CD4-positive, alpha-beta T cell treated with Interleukin-2 at 100 ng/mL for 4 hours (primary cell): ENCODE measurements at places on chromosomes 5 and 9.
A peak's percentile ranks its signal among the peaks of the same experiment; 100 is the strongest.

GRCh38 chr5:124738681-124739633 is 7.5 kb downstream of the ZNF608 start:
- DNase-seq, result no peak

- DNase-seq, result no peak
Measured at GRCh38 chr5:169803077-169803981, 166.3 kb downstream of the DOCK2 start.

DNA sequence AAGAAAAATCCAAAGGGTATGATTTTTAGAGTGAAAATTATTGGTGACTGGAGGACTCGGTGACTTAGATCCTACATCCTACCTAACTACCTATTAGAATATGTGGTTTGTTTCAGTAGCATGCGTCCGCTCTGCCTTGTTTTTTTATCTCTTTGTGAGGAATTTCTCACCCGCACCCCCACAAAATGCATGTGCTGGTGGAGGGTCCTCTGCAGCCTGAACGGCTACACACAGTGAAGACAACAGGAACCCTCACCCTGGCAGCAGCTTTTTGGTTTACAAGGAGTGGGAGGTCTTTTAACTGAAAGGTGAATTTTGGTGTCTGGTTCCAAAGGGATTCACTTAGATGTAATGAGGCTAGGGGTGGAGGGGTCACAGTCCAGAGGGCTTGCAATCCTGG is 115.5 kb downstream of the GNA14 start:
- DNase-seq, result no peak

DNA sequence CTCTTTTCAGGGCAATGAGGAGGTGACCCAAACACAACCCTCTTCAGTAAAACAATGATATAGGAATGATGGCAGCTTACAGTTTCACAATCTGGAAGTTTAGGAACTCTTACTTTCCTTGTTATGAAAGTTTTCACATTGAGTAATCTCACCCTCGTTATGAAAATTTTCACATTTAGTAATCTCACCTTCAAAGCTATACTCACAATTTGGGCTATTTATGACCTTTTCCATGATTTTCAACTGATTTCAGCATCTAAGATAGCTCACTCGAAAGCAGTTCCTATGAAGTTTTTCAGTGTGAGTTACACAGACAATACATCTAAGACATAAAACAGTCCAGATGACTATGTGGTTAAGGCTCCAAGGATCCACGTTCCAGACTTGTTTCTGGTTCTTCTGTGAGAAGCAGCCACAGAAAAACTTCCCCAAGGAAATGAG is 57.1 kb downstream of the FOXD1 start:
- DNase-seq, result no peak

GRCh38 chr5:107502676-107503060 is 168.1 kb downstream of the EFNA5 start:
- DNase-seq, result no peak

GRCh38 chr5:74250304-74251102 is 390.0 kb downstream of the ENC1 start:
- DNase-seq, result no peak

DNA sequence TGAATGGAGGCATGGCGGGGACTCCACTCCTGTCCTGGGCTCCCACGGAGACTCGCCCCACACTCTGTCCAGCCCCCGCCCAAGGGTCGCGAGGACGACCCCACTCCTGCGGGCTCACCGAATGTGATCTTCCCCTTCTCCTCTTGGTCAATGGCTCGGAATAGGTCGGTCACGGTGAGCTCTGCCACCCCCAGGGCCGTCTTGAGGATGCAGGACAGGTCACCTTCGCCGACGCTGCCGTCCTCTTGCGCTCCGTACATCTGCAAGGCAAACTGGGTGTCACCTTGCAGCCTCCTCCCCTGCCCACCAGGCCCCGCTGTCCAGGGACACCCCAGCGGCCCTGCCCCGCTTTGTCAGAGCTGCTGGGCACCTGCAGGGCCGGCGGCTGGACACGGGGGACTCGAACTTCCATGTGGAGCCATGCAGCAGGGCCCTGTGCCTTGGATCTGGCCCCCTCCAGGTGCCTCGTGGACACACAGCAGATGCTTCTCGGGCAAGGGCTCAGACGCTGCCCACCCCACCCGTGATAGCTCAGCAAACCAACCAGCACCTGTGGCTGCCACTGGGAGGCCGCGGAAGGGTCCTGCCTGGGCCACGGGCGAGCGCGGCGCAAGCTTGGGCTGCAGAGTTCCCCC is 21.5 kb upstream of the SLC6A3 start:
- DNase-seq, result no peak

DNA sequence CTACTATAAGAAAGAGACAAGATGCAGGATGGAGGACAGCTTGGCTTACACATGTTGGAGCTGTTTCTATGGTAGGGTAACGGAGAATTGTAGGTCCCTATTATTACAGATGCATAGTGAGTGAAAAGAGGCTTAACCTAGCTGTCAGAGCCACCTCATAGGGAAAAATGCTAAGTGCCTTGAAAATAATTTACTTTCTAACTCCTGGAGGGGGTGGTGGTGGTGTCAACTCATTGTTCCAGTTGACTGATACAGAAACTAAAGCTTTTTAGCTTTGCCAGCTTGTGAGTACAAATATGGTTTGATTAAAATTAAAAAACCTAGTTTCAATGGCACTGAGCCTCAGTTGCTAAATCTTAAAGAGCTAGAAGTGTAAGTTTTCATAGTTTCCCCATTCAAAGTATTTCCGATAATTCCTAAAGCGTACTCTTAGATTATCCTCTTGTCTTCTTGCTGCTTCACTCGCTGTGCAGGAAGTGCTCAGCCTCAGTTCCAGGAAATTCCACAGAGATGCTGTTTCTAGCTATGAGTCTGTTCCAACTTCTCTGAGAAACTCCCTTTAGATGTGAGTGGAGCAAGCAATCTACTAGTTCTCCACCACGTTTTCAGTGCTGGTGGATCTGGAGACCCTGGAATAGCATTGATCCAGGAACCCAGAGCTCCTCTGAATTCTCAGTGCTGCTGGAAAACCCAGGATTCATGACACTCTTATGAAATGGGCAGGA is 265.2 kb downstream of the DMAC1 start:
- DNase-seq, result no peak

DNA sequence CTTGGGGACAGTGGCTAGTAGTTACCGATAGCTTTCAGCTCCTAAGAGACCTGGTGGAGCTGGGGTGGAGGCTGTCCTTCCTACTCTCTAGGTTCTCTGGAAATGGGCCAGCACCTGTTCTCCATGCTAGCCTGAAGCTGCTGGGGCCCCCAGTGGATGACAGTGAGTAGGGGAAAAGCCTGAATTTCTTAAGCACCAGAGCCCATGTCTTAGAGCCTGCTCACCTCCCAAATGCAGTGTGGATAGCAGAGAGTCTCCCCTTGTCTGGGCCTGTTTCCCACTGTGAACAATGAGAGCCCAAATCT is 105.8 kb downstream of the DAB2IP start:
- no peak for DNase-seq

- no peak for DNase-seq
Measured at GRCh38 chr5:124403281-124403680, 343.2 kb downstream of the ZNF608 start.

DNA sequence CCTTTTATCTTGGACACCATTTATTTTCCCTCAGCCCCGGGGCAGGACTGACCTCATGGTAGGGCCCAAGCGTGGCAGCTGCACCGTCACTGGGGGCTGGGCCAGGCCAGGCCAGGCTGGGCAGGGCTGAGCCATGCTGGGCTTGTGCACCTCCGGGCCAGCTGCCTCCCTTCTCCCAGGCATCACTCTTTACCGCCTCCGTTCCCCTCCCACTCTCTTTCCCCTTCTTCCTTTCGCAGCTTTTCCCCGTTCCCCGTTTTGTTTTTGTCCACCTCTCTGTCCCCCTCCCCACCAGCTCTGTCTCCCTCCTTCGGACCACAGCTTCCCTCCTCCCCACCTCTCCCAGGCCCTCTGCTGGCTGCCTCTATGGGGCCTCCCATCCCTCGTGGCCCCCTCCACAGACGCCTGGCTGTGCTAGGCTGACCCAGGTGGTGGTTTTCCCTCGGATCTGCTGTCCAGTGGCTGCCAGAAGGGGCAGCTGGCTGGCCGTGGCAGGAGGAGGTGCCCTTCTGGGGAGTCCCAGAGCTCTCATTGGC is 17.9 kb downstream of the FGF18 start:
- DNase-seq, result no peak

GRCh38 chr5:137095597-137095996 is 403.5 kb downstream of the SPOCK1 start:
- DNase-seq, result no peak

- DNase-seq, result no peak
Measured at GRCh38 chr9:133680976-133681657, 45.0 kb downstream of the DBH start.

- peak; percentile 51 for DNase-seq
Measured at GRCh38 chr9:70411121-70411929, 3.1 kb downstream of the KLF9 start.

GRCh38 chr5:34749431-34749873 is 89.5 kb upstream of the TTC23L start:
- no peak for DNase-seq

DNA sequence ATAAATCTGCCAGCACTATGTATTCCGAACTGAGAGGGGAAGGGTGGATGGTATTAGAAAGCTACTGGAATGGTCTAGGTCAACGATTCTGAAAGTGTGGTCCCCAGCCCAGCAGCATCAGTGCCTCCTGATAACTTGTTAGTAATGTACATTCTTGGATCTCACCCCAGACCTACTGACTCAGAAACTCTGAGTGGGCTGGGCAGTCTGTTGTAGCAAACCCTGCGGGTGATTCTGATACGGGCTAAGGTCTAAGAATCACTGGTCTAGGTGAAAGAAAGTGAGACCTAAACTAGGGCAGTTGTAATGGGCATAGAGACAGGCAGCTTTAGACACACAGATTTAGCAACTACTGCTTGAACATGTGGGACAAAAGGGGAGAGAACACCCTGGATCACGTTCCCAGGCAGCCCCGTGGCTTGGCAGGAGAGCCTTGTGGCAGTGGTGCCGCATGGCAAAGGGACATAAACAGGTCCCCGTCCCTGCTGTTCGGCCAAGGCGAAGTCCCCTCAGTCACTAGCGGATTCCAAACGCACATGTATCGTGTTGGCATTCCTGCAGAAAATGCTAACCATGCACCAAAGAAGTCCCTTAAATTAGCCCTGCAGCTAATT is 216.3 kb downstream of the TTLL11 start:
- no peak for DNase-seq

GRCh38 chr9:86945728-86946200 is 1.5 kb downstream of the GAS1 start:
- DNase-seq, result no peak

- DNase-seq, result no peak
Measured at GRCh38 chr5:116576053-116576713, 1.6 kb upstream of the SEMA6A start.

- no peak for DNase-seq
Measured at GRCh38 chr9:97419309-97419867, 7.5 kb downstream of the TDRD7 start.
